Pancreas (tissue), 10 donors: ENCODE measurements at places on chromosomes 3 and 15. TPM values are rescaled to one million over a fixed set of nuclear protein-coding genes. Genes with fewer than 3 reads are reported as not detected.

- no peak for DNase-seq
These were observed 86.8 kb downstream of the NAALADL2 start for GRCh38 chr3:174945951-174946350.

DNA sequence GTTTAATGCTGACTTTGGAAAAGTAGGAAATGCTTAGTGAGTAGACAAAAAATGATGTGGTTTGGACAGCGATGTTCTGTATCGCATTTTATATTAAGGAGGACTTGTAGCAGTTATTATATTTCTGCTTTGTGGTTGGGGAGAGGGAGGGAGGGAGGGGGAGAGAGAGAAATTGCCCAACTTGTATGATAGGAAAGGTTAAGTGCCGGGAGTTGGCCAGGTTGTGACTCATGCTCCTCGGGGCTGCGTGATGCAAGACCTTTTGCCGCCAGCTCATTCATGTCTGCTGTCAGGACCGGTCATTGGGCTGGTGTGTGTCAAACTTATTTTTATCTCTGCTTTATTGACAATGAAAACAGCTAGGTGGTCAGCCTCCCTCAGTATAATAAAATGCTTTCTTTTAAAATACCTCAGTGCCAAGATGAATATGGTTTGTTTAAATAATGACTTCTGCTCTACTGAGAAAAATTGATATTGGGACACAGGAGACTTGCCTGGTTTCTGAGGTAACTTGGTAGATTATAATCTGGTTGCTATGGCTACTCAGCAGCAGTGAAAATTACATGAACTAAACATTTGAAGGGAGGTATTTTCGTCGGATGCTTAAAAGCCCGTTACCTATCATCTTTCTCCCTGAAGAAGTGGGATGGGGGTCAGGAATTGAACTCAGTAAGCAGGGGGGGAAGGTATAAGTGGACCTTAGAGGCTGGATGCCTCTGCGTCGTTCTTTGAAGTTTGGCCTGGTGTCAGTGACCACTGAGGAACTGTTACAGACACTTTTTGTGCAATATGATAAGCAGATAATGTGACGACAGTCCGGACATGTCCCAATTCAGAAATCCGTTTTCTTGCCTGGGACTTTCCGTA, 90.7 kb downstream of the FNDC3B start:
- peak; percentile 89 for DNase-seq

SPTSSB gene
- total RNA-seq = 1.4 TPM

- no peak for DNase-seq
These were observed 158.4 kb upstream of the GMNC start for GRCh38 chr3:191020730-191021396.

DNA sequence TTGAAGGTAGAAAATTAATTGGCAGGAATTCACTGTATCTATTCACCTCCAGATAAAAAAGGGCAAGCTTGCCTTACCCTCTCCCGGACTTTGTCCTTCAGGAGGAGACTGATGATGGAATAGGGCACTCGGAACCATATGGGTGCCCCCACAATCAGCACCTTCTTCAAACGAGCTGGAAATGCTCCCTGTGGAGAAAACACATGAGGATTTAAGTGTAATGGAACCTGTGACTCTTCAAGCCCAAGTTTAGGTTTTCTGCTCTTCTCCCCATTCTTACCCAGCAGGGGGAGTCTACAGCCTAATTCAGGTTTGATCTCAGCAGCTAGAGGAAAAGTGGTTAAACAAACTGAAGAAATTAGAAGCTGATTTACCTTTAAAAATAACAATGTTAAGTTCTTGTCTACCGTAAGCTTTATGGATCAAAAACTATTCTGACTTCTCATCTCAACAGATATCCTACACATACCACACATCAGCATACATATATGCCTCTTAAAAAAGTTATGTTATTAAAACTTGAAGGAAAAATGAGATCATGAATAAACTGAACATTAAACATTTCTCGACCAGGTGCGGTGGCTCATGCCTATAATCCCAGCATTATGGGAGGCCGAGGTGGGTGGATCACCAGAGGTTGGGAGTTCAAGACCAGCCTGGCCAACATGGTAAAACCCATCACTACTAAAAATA, 57.5 kb upstream of the SIN3A start:
- DNase-seq = no peak

GRCh38 chr3:187661267-187661666, 8.9 kb downstream of the SST start:
- DNase-seq = no peak

GRCh38 chr3:130509008-130509407, 8.0 kb upstream of the COL6A6 start:
- DNase-seq = no peak

- DNase-seq = no peak
These were observed 197.7 kb upstream of the GBE1 start for GRCh38 chr3:81958972-81959640.

DPH3 gene
- 7.7 TPM for total RNA-seq

TBC1D21 gene
- total RNA-seq = not detected
